ENCODE measurements at places on chromosomes 6 and 20. TPM values are rescaled to one million over a fixed set of nuclear protein-coding genes. Genes with fewer than 3 reads are reported as not detected.

RFX6 gene
- total RNA-seq: not detected

WFDC6 gene
- total RNA-seq: not detected

BPIFB4 gene
- not detected for total RNA-seq

PRSS16 gene
- total RNA-seq: not detected

HMGCLL1 gene
- under 0.01 TPM for total RNA-seq

ZNF334 gene
- 0.37 TPM for total RNA-seq

MCHR2 gene
- not detected for total RNA-seq

ERVFRD-1 gene
- not detected for total RNA-seq

CSNK2B gene
- 189 TPM for total RNA-seq

C20orf144 gene
- total RNA-seq: 0.20 TPM

HLA-F gene
- 4.8 TPM for total RNA-seq

ARMC12 gene
- 0.20 TPM for total RNA-seq

VSX1 gene
- not detected for total RNA-seq

IER3 gene
- 13.7 TPM for total RNA-seq

MRPL2 gene
- 30.9 TPM for total RNA-seq

TBP gene
- 9.6 TPM for total RNA-seq

RCAN2 gene
- 0.78 TPM for total RNA-seq

KCNK16 gene
- not detected for total RNA-seq

CPNE1 gene
- total RNA-seq: 147 TPM

NNAT gene
- not detected for total RNA-seq

BNIP5 gene
- not detected for total RNA-seq

SLC32A1 gene
- total RNA-seq: not detected

IPCEF1 gene
- not detected for total RNA-seq
